ENCODE measurements at places on chromosomes 7 and 10. TPM values are rescaled to one million over a fixed set of nuclear protein-coding genes. Genes with fewer than 3 reads are reported as not detected.

GRCh38 chr7:96691702-96692101 lies 17.9 kb downstream of the SEM1 start:
- no peak for DNase-seq

DNA sequence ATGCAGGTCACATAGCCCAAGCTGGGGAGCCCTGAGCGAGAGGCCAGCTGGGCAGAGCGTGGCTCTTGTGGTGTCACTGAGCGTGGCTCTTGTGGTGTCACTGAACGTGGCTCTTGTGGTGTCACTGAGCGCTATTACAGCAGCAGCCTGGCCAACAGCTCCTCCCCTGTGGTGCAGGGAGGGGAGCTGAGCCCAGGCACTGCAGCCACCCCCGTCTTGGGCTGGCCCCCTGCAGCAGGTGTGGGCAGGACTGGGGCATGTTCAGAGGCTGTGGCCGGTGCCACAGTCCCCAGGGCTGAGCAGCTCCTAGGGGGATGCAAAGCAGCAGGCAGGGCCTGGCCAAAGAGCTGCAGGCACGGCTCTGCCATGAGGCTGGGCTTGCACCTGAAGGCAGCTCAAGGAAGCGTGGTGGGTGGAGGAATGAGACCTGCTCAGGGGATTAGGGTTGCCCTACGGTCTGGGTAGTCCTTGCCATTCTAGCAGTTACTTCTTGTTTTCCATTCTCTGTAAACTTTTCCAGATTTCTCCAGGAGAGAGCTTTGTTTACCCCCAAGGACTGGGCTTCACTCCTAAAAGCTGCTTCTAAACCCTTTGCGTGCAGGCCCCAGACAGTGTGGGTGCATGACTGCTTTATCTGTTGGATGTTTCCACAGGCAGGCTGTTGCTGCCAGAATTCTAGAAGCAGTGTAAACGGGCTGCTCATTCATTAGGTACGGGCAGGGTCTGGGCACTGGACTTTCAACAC lies 29.2 kb downstream of the ZNF783 start:
- DNase-seq, result peak; percentile 63

- DNase-seq, result no peak
Measured at GRCh38 chr10:69439350-69439739, 11.9 kb upstream of the TSPAN15 start.

DNA sequence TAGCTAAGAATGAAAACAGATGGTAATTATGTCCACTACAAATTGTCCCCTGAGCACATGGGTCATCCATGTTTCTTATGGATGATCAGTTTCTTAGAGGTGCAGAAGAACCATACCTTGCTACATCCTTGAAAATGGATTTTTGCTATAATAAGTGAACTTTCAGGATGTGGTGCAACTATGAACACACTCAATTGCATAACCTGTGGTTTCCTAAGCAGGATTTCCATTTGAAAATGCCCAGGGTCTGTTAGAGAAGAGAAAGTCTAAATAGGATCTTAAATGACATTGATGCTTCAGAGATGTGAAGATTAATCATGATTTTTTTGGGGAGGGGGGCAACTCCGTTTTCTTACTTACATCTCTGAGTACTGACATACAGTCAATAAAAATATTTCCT lies 39.6 kb upstream of the CACNB2 start:
- no peak for DNase-seq

GRCh38 chr7:132793474-132793873 lies 217.2 kb upstream of the PLXNA4 start:
- no peak for DNase-seq

GRCh38 chr7:139103057-139103815 lies 6.3 kb downstream of the ZC3HAV1 start:
- no peak for DNase-seq

- DNase-seq, result no peak
Measured at GRCh38 chr7:121088870-121089269, 100.4 kb downstream of the CPED1 start.

- DNase-seq, result no peak
Measured at GRCh38 chr7:66542049-66542448, 86.6 kb upstream of the KCTD7 start.

MKI67 gene
- total RNA-seq, result 7.2 TPM

DNA sequence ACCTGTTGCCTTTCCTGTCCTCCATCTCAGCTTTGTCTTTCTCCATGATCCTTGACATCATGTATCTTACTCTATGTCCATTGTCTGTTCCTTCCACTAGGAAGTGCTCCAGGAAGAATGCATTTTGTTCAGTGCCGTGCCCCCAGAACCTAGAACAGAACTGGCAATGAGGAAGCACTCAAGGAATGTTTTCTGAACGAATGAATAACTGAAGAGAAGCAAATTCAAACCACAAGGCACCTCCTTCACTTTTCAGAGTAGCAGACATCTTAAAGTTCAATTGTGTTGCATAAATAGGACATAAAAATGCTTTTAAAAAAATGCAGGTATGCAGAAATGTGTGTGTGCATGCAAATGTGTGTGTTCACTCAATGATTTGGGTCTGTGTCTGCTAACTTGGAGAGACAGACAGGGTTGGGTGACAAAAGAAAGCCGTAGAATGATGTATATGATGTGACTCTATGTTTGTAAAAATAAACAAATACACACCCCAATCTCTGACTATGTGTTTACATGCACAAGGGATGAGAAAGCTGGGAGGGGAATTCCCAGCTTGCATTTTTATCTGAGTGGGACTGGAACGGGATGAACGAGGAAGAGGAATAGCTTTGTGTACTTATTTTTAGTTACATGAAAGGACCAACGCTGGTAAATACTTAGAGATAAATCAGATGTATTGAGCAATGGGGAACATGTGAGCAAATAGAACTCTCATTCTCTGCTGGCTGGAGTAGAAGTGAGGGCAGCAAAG lies 237.7 kb downstream of the FANK1 start:
- DNase-seq, result no peak

FGFBP3 gene
- 1.6 TPM for total RNA-seq

ASZ1 gene
- total RNA-seq, result not detected

GRCh38 chr10:21919906-21920305 lies 83.6 kb downstream of the DNAJC1 start:
- DNase-seq, result no peak

DNA sequence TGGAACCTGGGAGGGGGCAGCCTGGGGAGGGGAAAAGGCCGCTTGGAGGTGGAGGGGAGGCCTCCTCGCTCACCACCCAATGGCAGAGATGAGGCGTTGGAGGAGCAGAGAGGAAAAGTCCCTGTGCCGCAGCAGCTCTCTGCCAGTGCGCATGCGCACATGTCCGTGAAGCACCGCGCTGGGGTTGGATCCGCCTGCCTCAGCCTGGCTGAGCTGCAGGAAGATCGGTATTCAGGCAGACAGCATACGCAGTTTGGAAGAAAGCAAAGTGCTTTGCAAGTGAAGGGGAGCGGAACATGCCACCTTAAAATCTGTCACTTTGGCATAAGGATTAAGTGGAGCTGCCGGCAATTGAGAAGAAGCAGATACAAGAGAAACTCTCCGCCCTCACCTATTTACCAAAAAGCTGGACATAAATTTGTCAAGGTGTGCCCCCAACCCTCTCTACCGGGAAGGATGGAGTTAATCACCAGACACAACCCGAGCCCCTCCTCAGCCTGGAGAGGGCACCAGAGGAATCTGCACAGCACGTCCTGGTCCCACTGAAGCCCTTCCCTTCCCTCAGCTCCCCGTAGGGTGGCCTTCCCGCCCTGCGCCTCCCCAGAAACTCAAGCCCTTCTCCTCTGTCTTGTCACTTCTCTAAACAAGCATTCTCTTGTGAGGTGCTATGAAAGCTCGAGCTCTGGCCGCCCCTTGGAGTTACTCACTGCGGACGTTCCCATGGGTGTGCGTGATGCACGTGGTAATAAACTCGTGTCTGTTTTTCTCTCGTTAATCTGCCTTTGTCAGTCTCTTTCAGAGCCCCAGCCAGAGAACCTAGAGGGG lies 32.2 kb upstream of the TMEM72 start:
- peak; percentile 91 for DNase-seq

DNA sequence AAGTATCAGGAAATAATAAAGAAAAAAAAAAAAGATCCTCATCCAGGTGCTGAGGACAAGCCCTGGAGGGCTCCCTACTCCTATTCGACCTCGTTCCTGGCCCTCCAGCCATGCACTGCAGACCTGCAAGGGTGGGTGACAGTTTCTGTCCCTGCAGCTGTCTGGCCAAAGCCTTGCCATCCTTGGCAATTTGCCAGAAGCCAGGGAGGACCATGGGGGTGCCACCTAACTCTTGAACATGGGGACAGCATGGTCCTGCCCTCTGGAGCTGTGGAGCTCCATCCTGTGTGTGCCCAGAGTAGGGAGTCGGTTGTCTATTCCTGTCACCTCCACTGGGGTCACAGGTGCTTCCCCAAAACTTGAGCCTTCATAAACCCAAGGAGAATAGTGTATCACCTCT lies 27.8 kb downstream of the DMBT1 start:
- no peak for DNase-seq

GRCh38 chr10:127257395-127257794 lies 61.0 kb upstream of the INSYN2A start:
- DNase-seq, result no peak

AGR2 gene
- total RNA-seq, result 55.4 TPM

SFTPA1 gene
- total RNA-seq, result 14,730 TPM

DNA sequence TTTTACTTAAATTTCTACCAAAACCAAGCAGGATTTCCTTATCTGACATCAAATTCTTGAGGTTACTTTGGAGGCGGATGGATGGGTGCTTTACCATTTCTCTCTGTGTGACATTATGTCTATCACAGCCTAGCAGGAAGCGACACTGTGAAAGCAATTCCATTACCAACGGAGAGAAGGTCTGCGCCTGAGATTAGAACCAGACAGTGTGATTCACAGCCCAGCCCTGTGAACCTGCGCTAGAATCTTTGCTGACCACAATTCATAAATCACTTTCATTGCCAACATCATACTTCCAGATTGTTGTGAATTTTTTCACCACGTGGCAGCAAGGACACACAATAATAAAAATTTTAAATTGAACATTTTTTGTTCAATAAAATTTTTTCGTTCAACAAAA lies 126.5 kb downstream of the CUBN start:
- no peak for DNase-seq

TAS2R38 gene
- not detected for total RNA-seq

- DNase-seq, result no peak
Measured at GRCh38 chr10:60527676-60528075, 138.0 kb upstream of the ANK3 start.

DNA sequence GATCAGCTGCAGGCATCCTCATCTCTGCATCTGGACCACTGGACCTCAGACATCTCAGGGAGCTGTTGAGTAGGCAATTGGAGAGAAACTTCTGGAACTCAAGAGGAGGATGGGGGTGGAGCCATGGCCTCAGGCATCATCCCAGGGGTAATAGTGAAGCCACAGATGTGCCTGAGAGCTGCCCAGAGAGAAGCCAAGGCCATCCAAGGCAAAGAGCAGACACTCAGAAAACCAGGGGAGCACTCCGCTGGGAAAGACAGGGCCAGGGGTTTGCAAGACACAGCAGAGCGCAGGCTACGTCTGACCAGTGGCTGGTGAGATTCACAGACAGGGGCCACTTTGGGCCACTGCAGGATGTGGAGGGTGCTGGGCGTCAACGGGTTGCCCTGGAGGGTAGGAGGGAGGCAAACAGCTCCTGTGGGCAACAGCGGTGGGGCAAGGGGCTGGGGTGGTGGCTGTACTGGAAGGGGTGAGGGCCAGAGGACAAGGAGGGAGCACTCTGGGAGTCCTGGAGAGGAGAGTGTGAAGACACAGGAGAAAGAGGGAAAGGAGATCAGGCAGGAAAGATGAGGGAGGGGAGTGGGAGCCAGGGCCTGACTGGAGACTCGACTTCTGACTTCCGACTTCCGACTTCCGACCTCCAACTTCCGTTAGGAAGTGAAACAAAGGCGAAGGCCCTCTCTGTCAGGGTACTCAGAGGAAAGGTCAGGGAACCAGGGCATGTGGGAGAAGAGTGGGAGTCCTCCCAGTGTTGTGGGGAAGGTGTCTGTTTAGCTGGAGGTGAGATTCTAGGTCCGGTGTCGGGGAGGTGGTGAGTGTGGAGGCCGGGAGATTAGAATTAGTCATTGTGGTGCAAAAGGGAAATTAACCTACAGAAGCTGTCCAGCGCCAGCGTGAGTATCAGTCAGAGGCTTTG lies 69.7 kb upstream of the ANTXRL start:
- no peak for DNase-seq

CTNNA3 gene
- total RNA-seq, result not detected

SYNPO2L gene
- not detected for total RNA-seq

CPA4 gene
- total RNA-seq, result not detected

TMEM176A gene
- total RNA-seq, result 11.4 TPM

GRCh38 chr10:117500456-117500855 lies 42.1 kb upstream of the EMX2 start:
- DNase-seq, result no peak

GRCh38 chr7:22255342-22255741 lies 101.6 kb downstream of the RAPGEF5 start:
- no peak for DNase-seq

- DNase-seq, result no peak
Measured at GRCh38 chr7:33369888-33370287, 240.5 kb downstream of the BBS9 start.

TRIM74 gene
- total RNA-seq, result 1.2 TPM

- DNase-seq, result no peak
Measured at GRCh38 chr10:4041635-4042034, 256.6 kb upstream of the KLF6 start.

GRCh38 chr7:106047818-106048705 lies 64.0 kb downstream of the SYPL1 start:
- DNase-seq, result no peak

DNA sequence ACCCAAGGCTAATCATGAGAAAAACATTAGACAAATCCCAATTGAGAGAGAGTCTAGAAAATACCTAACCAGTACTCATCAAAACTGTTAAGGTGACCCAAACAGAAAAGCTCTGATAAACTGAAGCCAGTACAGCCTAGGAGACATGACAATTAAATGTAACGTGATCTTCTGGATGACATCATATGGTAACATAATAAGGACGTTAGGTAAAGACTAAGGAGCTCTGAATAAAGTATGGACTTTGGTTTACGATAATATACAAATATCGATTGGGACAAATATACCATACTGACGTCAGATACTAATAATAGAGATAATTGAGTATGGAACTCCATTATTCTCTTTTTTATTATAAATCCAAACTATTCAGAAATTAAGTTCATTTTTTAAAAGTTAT lies 561.1 kb upstream of the STEAP1 start:
- no peak for DNase-seq

DNA sequence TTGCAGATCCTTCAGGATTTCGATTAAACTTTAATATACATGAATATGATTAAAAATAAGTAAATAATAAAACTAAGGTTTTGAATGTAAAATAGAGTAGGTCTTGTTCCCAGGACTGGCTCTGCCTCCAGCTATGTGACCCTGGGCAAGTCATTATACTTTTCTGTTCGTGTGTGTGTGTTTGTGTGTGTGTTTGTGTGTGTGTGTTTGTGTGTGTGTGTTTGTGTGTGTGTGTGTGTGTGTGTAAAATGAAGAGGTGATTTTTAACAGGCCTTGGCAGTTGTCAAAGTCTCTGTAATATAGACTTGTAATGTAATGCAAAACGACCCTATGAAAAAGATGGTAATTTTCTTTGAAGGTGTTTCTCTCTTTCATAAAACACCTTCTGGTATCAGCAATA lies 79.2 kb downstream of the HGF start:
- DNase-seq, result no peak

PSD gene
- 2.8 TPM for total RNA-seq

GRCh38 chr7:105079348-105079747 lies 65.3 kb downstream of the KMT2E start:
- DNase-seq, result no peak

- no peak for DNase-seq
Measured at GRCh38 chr10:14584661-14585060, 190.0 kb downstream of the FAM107B start.

MARVELD1 gene
- total RNA-seq, result 49.4 TPM

- no peak for DNase-seq
Measured at GRCh38 chr10:11236234-11236633, 218.6 kb downstream of the CELF2 start.
